ENCODE measurements at places on chromosomes 7 and 10.

DNA sequence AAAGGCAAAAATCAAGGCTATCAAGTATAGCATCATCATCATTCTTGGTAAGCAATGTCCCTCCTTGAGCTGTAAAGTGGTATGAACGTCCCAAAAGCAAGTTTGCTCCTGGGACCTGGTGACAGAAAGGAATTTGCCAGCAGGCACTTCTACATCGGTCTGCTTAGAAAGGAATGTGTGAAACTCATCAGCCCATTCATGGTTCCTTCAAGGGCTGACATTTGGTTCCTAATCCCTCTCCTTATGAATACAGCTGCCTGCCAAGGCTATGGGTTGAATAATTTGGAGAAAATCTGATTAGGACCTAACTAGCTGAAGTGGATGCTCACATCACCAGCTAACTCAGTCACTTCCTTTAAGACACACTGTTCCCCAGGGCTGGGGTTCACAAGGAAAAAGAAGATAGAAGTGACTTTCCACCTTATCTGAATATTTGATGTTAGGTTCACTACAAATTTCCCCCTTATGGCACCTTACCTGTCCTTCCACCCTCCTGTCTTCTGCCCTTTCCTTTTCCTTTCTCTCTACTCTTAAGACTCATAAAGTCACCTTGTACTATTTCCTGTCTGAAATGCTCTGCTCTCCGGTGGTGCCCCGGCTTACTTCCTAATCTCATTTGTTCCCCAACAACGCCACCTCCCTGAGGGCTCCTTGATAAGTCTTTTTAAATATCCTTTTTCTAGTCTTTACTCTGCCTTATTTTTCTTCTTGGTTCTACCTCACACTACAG is 187.1 kb downstream of the NPSR1 start:
- no peak for DNase-seq

GRCh38 chr10:15518250-15518649 is 147.2 kb upstream of the FAM171A1 start:
- DNase-seq, result peak; percentile 82

DNA sequence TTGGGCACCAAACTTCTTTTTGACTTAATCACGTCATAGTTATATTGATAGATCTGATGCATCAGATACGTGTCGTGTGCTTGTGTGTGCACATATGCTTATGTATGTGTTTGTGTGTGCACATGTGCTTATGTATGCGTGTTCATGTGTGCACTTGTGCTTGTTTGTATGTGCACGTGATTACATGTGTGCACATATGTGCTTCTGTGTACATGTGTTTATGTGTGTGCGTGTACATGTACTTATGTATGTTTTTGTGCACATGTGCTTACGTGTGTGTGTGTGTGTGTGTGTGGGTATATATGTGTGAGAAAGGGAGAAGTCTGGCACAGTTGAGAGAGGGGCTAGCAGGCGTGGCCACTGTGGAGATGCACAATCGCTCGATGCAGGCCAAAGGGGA is 173.4 kb downstream of the WDR37 start:
- no peak for DNase-seq

DNA sequence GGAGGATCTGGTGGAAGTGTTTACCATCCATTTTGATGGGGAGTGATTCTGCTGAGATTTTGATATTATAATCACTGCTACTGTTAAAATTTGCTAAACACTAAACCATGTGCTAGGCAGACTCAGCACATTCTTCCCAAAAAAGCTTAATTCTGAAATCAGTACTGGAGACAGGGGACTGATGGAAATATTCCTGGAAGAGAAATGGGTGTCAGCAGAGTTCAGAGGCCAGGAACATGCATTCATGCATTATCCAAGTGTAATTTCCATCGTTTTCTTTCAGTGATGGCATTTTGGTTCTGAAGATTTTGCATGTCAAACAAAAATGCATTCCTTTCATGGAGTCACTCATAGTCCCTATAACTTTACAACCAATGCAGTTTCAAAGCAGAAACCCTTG is 79.0 kb downstream of the CDCA7L start:
- no peak for DNase-seq

DNA sequence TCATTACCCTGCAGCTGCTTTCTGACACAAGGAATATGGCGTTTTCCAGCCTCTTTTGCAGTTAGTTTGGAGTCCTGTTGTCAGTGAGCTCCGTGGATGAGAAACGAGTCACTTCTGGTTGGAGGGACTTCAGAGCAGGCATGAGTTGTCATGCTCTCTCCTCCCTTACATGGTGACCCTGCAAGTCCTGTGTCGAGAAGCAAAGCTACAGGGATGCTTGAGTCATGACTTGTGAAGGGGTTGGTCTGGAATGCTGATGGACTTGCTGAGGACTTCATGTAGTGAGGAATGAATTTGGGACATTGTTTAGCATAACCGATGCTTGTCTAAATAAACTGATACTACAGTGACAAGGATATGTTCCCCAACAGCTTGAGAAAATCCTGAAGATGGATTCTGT is 108.8 kb downstream of the ADCYAP1R1 start:
- DNase-seq, result no peak

DNA sequence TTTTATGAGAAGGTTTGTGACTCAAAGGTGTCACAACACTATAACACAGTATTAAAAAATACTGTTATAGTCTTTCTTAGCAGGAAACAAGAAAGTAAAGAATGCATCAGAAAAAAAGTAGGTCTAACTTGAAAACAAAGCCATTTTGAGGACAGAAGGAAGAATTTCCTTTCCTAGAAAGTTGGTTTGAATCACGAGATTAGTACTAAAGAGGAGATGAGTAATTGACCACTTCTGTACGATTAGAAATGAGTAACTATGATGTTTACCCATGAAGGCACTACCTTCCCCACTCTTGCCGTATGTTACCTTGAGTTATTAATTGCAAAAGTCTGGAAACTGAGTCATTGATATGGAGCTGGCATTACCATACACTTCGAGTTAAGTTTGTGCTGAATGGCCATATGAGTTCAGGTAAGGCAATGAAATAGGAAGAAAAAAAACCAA is 65.2 kb downstream of the FAM185A start:
- DNase-seq, result peak; percentile 90

DNA sequence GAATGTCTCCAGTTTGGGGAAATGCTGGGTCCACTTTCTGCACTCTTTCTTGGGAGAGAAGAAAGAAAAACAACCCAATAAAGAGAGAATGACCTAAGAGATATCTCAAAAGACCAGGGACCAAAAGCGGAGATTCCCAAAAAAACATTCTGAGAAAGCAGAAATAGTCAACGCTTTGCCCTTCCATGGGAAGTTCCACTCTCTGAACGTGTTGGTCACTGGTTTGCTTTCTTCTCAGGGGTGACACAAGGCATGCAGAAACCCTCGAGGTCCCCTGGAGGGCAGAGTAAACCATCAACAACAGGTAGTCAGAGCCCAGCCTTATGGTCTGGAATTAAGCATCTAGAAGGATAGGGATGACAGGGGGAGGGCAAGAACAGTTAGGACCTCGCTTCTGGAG is 26.2 kb upstream of the AOAH start:
- no peak for DNase-seq

DNA sequence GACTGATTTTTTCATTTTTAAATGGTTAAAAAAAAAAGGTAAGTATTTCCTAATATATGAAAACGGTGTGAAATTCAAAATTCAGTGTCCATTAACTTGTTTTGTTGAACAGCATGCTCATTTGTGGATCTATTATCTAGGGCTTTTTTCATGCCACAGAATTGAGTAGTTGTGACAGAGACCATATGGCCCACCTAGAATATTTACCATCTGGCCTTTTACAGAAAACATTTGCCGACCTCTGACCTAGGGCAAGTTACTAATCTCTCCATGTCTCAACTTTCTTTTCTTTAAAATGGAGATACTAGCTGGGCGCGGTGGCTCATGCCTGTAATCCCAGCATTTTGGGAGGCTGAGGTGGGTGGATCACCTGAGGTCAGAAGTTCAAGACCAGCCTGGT is 41.3 kb downstream of the GRK5 start:
- DNase-seq, result no peak

DNA sequence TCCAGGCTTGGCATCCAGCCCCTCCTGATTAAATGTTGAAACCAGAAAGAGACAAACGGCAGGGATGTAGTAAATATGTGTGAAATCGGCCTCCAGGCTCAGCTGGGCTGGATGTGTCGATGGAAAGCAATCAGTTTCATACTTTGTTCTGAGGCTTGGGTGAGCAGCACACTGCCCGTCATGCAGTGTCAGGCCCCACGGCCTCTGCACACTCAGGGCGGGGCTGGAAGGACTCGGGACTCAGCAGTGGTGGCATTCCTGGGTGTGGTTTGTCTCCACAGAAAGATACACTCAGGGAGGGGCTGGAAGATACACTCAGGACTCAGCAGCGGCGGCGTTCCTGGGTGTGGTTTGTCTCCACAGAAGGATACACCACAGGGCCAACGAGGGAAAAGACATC is 22.0 kb downstream of the ADGRA1 start:
- DNase-seq, result no peak

All from ELR (cell line).